ENCODE measurements at places on chromosomes 4 and X.

DNA sequence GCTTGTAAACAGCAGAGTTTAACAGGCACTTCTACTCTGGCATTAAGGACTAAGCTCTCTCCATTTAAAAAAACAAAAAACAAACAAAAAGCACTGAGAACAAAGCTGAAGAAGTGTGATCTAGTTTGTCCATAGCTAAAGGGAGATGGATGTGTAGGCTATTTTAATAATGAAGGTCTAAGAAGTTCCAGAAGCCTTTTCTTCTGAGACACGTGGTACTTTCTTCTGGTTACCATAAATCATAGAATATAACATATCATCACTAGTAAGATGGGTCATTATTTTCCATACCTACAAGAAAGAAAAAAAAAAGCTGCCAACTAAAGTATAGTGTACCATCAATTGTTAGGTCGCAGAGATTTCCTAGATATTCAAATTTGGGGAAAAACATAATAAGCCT, 722 bp upstream of the NBDY start:
- no peak for DNase-seq

DNA sequence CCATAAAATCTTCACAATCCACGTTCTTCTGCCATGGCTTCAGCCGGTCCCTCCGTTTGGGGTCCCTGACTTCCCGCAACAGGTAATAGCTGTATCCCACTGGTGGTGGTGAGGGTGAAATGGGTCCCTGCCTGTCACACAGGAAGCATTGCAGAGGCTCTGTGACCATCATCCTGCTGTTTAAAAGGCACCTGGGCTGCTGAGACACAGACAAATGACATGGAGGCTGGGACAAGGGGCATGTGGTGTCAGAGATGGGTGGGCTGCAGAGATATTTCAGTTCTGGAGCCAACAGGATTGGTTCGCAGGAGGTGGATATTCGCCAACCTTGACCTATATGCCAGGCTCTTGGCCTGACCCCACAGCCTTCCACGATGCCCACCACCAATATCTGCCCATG, 82.1 kb downstream of the JAKMIP1 start:
- DNase-seq = no peak

- no peak for DNase-seq
Measured at GRCh38 chr4:56460085-56460484, 7.3 kb upstream of the SRP72 start.

DNA sequence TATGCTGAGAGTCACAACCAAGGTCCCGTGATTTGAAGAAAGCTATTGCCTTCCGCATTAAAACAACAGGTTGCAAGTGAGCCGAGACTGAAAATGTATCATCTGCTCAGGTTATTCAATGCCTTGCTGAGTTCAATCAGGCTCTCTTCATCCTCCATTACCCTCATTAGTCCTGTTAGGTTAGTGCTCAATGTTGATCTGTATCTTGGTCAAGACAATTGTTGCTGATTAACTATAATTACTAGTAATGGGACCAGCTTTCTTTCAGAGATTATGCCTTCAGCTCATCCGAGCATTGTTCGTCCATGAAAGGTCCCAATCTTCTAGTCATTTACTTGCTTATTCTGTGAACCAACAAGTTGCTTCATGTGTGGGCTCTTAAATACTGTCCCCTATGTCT, 534.6 kb upstream of the FAM241A start:
- peak; percentile 87 for DNase-seq

- no peak for DNase-seq
Measured at GRCh38 chr4:134365852-134366251, 164.3 kb upstream of the PABPC4L start.

DNA sequence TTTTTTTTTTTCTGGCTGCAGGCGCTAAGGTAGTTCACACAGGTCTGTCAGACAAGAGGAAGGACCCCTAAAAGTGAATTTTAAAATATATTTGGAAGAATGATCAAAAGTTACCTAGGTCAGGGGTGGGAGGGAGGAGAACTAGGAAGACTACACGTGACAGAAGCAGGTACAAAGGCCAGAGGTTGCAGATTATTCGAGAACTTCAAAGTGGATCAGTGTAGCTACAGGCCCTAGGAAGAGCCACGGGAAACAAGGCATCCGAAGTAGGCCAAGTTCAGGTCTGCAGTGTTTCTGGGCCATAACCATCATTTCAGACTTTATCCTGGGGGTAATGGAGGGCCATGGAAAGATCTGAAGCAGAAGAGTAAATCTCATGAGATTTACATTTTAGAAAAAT, 16.5 kb downstream of the MAOB start:
- DNase-seq = no peak

DNA sequence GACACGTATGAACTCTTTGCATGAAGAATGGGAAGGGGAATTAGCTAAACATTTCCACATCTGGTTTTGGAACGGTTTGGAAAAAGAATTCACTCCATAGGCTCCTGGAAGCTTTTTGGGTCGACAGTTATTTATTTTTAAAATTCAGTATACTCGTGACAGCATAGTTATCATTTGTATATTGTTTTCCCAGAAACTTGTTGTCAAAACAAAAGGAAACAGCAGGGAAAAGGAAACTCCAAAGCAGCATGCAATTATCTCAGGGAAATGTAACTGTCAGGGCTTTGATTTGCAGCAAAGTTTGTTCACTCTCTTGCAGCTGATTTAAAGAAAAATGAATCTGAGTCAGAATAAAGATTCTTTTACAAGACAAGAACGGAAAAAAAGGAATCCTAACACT, 86.5 kb downstream of the PLAC1 start:
- no peak for DNase-seq

DNA sequence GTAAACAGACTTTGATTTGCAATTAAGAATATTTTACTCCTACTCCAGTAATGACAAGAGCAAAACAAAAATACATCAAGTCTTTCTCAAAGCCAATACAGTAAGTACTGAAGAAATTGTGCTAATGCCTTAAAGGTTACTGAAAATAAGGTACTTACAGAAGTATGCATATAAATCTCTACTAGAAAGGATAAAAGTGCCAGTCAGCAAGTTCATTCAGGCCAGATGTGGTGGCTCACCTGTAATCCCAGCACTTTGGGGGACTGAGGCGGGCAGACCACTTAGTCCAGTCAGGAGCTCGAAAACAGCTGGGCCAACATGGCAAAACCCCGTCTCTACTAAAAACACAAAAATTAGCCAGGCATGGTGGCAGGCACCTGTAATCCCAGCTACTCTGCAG, 27.9 kb downstream of the LRBA start:
- no peak for DNase-seq

GRCh38 chrX:32126997-32127396, 1055.2 kb upstream of the FTHL17 start:
- no peak for DNase-seq

GRCh38 chr4:139557556-139558110, 1.6 kb upstream of the SETD7 start:
- DNase-seq = no peak
